Vagina (tissue), 2 donors: ENCODE measurements at places on chromosomes 3 and 15. TPM values are rescaled to one million over a fixed set of nuclear protein-coding genes. Genes with fewer than 3 reads are reported as not detected.

Gene KLHL40
- not detected for total RNA-seq

GRCh38 chr15:57527382-57528091, 64.2 kb upstream of the MYZAP start:
- DNase-seq: no peak

- DNase-seq: no peak
Observed at GRCh38 chr15:33256874-33257273, 53.9 kb upstream of the RYR3 start.

GRCh38 chr3:2061360-2061759, 37.3 kb upstream of the CNTN4 start:
- DNase-seq: no peak

DNA sequence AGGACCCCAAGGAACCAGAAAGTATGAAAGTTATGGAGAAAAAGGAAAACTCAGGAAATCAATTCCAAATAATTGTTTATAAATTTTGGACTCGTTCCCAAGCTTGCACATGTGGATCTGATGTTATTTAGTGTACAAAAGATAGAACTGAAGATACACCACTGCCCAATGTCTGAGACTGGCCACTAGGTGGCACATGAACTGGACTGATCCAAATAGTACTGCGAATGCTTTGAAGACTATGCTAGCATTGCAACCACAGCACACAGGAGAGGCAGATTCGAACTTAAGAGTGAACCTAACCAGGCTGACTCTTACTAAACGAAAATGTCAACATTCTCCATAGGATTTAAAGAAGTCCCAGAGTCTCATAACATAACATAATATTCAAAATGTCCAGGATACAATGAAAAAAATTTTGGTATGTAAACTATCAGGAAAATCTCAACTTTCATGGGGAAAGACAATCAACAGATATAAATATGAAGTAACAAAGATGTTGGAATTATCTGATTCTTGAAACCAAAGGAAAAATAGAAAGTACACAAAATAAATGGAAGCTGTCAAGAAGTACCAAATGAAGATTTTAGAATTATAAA, 596.7 kb downstream of the FGF12 start:
- DNase-seq: no peak

DNA sequence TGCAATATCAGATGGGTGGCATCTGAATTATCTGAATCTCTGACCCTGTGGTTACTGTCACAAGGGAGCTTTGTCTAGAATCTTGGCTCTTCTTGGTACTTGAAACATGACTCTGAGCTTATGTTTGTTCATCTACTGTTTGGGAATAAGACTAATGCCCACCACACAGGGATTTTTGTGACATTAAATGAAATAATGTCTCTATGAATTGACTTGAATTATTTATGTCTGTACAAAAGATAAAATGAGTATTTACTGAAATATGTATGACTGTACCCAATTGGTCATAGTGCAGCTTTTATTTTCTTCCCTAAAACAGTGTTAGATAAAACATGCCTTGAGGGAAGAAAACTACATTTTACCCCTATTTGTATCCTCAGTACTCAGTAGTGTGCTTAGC, 87.9 kb upstream of the ZPLD1 start:
- DNase-seq: no peak

- no peak for DNase-seq
Observed at GRCh38 chr15:35460616-35461015, 85.3 kb downstream of the DPH6 start.

GRCh38 chr15:96818861-96819260, 488.4 kb downstream of the NR2F2 start:
- DNase-seq: no peak

GRCh38 chr15:61653110-61653509, 407.1 kb downstream of the VPS13C start:
- no peak for DNase-seq
